HFFc6 (cell line): ENCODE measurements at places on chromosomes 2 and 18. TPM values are rescaled to one million over a fixed set of nuclear protein-coding genes. Genes with fewer than 3 reads are reported as not detected.

- DNase-seq: no peak
These were observed 140.9 kb upstream of the RASGRP3 start for GRCh38 chr2:33335516-33335915.

GRCh38 chr18:59748628-59749360 lies 51.6 kb upstream of the CCBE1 start:
- peak; percentile 95 for DNase-seq

GRCh38 chr2:113886479-113887008 lies 3.3 kb upstream of the ACTR3 start:
- peak; percentile 90 for DNase-seq

GRCh38 chr18:61894751-61895524 lies 2.1 kb upstream of the RNF152 start:
- no peak for DNase-seq

DNA sequence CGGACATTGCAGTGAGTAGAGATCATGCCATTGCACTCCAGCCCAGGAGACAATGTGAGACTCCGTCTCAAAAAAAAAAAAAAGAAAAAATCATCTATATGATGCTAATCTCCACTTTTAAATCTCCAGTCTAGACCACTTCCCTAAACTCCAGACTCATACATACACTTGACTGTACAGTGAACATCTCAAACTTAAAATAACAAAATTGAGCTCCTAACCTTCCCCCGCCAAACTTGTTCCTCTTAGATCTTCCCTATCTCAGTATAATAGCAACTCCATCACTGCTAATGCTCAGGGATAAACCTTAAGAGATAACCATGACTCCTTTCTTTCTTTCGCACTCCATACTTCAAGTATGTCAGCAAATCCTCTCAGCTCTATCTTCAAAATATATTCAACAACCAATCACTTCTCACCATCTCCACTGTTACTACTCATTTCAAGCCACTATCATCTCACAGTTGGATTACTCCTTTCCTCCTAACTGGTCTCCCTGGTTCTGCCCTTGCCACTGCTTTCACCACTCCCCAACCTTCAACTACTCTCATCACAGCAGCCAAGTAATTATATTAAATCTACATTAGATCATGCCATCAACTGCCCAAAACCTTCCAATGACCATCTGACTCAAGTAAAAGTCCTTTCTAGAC lies 12.0 kb downstream of the MEMO1 start:
- DNase-seq: no peak

DNA sequence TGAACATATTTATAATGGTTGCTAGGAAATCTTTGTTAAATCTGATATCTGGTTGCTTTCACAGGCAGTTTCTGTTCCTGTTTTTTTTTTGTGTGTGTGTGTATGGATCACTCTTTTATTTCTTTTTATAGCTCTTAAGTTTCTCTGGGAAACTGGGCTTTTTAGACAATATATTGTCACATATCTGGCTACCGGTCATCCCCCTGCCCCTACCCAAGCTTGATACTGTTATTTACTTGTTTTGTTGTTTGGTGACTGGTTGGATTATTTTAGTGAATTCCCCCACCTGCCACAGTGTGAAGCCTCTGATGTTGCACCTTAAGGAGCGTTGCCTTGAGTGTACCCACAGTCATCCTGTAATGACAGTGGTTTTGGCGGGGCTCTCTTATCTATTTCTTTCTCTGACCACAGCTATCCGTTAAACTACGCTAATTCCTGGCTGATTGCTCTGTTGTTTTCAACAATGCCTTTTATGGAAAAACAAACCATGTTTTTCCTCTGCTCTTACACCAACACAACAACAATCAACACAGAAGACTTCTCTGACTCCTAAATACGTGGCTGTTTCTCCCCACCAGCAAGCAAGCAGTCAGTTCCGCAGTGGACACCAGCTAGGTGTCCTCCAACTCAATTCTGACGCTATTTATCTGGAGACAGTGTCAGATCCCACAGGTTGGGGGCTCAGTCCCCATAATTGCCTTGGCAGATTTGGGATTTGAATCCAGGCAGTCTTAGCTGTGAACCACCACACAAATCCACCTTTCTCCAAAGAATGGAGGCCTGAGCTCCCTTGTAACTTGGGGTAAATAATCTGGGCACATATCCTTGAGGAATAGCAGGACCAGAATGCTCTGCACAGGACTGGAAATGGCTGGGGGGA lies 10.9 kb downstream of the GNLY start:
- DNase-seq: no peak

DNA sequence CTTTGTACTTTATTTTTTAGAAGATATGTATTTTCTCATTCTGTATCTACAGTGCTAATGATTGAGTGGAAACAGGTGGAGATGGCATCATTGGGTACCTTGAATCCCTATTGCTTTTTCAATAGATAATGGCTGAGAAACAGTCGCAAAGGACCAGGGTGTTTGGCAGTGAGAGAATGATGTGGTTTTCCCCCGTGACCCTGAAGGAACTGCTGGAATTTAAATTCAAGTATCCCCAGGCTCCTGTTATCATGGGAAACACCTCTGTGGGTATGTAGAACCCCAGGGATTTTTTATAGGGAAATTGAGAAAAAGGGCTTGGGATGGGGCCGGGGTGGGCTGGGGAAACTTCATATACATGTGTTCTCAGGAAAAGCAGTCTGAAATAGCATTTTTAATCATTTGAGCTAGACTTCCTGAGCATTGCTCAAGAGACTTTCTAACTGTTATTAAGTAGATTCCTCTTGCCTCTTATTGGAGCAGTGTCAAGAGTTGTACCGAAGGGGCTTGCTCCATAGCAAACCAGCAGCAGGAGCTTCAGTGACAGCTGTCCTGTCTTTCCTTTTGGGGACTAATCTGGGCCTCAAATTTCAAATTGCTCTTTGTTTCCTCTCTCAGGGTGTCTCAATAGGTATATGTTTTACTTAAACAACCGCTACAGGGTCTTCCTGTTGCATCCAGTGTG lies 18.9 kb downstream of the AOX1 start:
- no peak for DNase-seq

DNA sequence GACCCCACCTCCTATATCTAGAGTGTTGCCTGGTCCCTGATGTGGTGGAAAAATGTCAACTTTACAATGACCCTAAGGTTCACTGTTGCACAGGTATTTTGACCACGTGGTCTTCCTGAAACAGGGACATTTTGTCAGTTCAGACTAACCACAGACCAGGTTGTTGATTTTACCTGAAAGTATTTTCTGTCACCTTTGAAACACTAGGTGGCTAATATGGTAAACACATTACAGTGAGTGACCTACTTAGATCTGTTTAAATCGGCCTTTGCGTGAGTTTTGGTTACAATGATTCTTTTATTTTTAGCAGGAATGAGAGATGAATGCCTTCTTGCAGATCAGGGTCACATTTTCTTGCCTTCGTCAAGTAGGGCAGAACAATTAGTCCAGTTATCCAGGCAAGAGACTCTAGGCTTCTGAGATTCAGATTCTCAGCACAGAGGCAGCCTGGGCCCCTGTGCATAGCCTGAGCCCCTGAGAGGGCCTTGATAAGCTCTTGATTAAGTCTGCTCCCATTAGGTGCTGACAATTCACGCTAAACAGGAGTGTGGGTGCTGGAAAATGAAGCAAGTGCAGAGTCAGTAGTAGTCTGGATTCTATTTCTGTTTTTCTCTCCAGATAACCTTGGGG lies 226.2 kb downstream of the KCNS3 start:
- DNase-seq: no peak

DNA sequence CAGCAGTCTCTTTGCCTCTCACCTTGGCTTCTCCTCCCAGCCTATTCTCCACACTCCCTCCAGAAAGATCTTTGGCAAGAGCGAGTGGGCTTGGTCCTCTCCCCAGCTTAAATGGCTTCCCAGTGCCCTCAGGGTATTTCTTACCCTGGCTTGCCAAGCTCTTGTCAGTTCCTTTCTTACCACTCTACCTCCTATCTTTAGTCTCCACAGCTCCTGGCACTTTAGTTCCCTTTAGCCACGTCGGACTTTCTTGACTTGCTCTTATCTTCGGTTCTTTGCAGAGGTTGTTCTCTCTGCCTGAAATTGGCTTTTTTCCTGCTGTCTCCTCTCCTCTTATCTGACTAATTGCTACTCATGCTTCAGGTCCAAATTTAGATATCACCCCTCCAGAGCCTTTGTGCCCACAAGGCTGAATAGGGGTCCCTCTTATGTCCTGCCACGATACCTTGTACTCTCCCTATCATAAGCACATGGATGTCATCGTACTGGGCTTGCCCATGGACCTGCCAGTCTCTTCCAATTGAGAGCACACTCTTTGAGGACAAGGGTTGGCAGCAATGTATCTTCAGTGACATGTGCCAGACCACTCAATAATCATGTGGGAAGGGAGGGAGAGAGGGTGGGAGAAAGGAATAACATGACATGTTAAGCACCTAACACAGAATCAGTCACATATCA lies 131.7 kb upstream of the CTAGE1 start:
- no peak for DNase-seq

GRCh38 chr2:53423465-53423864 lies 344.1 kb upstream of the CHAC2 start:
- no peak for DNase-seq

GREB1L gene
- 2.5 to 11.2 TPM (median 10.0 TPM) in 3 replicates for total RNA-seq

ASB18 gene
- not detected in 3 replicates for total RNA-seq
